ENCODE measurements at places on chromosomes 12 and 14. TPM values are rescaled to one million over a fixed set of nuclear protein-coding genes. Genes with fewer than 3 reads are reported as not detected.

DNA sequence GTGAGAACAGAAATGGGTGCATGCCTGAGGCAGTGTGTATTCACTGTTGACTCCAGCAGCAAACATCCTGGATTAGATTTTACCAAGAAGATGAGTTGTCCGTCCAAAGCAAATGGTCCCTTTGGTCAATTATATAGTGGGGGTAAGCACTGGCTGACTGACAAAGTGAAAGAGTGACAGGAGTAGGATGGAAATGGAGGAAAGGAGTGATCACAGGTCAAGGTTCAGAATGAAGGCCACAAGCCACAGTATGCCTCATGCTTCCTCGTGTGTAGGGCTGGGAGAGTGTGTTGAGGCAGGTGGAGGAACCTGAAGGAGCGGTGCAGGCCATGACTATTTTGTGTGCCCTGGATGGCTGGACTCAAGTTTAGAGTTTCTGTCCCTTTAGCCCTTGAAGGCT is 14.3 kb downstream of the DHRS2 start:
- no peak overlapping the region for H3K4me3 ChIP-seq
- DNase-seq: no peak
- H3K27me3 ChIP-seq: no peaks in the 10 kb centered on the region
- H3K4me1 ChIP-seq: no peaks in the 10 kb centered on the region
- no peaks in the 10 kb centered on the region for H3K36me3 ChIP-seq

- no peak overlapping the region for H3K4me3 ChIP-seq
- H3K27ac ChIP-seq: no peak overlapping the region
- DNase-seq: no peak
Measured at GRCh38 chr12:123165537-123165936, 14.6 kb upstream of the PITPNM2 start.

Gene GMPR2
- 84.7 TPM for total RNA-seq

Gene AQP6
- 0.09 TPM for total RNA-seq

DNA sequence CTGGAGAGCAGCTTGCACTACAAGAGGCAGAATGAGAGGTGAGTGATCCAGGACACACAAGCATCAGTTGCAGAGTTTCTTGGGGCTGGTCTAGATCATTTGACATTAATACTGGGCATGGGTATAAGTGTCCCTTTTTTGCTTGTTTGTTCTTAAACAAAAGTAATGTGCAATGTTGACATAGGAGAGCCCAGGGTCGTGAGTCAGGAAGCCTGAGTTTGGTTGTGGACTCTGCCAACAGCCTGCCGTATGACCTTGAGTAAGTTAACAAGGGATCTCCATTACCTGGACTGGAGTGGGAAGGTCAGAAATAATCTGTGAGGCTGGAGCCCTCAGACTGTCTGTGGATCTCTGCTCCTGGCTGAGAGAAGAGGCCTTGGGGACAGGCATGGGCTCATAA is 170.3 kb downstream of the KCNA5 start:
- no peaks in the 10 kb centered on the region for H3K36me3 ChIP-seq
- no peak for DNase-seq
- H3K27ac ChIP-seq: no peak overlapping the region
- H3K4me3 ChIP-seq: no peak overlapping the region
- no peaks in the 10 kb centered on the region for H3K4me1 ChIP-seq
- H3K27me3 ChIP-seq: no peaks in the 10 kb centered on the region

- H3K4me1 ChIP-seq: peaks cover 2% of the 10 kb centered on the region
- H3K27me3 ChIP-seq: no peaks in the 10 kb centered on the region
- no peak overlapping the region for H3K4me3 ChIP-seq
- H3K36me3 ChIP-seq: peaks cover 3% of the 10 kb centered on the region
Measured at GRCh38 chr12:66733839-66734238, 55.0 kb upstream of the GRIP1 start.

GRCh38 chr12:9636150-9636850 is 28.6 kb upstream of the KLRB1 start:
- no peak overlapping the region for H3K4me3 ChIP-seq
- H3K27me3 ChIP-seq: no peaks in the 10 kb centered on the region

- no peak for DNase-seq
- H3K4me3 ChIP-seq: no peak overlapping the region
Measured at GRCh38 chr12:1935242-1935641, 16.8 kb upstream of the CACNA2D4 start.

Gene TMEM179
- 11.4 TPM for total RNA-seq

GRCh38 chr12:92987846-92988621 is 58.9 kb upstream of the EEA1 start:
- peaks cover 2% of the 10 kb centered on the region for H3K36me3 ChIP-seq
- H3K4me3 ChIP-seq: no peak overlapping the region
- no peaks in the 10 kb centered on the region for H3K27me3 ChIP-seq
- no peak overlapping the region for H3K27ac ChIP-seq
- no peaks in the 10 kb centered on the region for H3K4me1 ChIP-seq

- peaks cover 9% of the 10 kb centered on the region for H3K36me3 ChIP-seq
- H3K4me3 ChIP-seq: no peak overlapping the region
Measured at GRCh38 chr14:101878822-101879528, 85.4 kb upstream of the DYNC1H1 start.

Gene BMP4
- 12.2 TPM for total RNA-seq

Gene GPRC5A
- total RNA-seq: 0.09 TPM

Gene HOXC12
- not detected for total RNA-seq

Measured in H9 (cell line).